ENCODE measurements at places on chromosomes 2 and 18.
A peak's percentile ranks its signal among the peaks of the same experiment; 100 is the strongest.

DNA sequence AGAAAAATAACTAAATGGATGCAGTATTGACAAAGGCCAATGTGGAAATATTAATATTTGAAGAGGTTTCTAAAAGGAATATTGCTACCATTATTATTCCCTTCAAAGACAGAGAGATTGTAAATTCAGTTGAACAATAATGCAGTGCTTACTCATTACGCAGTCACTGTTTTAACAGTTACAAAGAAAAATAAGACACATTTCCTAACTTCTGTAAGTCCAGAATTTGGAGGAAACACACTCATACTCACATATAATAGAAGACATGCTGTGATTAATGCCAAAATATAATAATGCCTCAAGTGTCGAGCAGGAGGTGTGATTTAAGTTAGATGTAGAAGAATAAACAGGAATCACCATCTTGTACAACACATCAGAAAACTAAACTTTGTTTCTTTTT, 389.2 kb downstream of the FBXO15 start:
- DNase-seq = no peak
- no peaks in the 10 kb centered on the region for H3K27me3 ChIP-seq
- no peaks in the 10 kb centered on the region for H3K36me3 ChIP-seq
- no peaks in the 10 kb centered on the region for H3K4me1 ChIP-seq
- no peak overlapping the region for H3K4me3 ChIP-seq
- H3K27ac ChIP-seq = no peak overlapping the region

- H3K27me3 ChIP-seq = no peaks in the 10 kb centered on the region
- peak overlapping the region; percentile 77 for H3K27ac ChIP-seq
- H3K36me3 ChIP-seq = peaks cover 19% of the 10 kb centered on the region
- no peak for DNase-seq
- peaks cover 11% of the 10 kb centered on the region for H3K4me1 ChIP-seq
- peak overlapping the region; percentile 41 for H3K4me3 ChIP-seq
Measured at GRCh38 chr2:29129586-29130281, 14.5 kb downstream of the CLIP4 start.

DNA sequence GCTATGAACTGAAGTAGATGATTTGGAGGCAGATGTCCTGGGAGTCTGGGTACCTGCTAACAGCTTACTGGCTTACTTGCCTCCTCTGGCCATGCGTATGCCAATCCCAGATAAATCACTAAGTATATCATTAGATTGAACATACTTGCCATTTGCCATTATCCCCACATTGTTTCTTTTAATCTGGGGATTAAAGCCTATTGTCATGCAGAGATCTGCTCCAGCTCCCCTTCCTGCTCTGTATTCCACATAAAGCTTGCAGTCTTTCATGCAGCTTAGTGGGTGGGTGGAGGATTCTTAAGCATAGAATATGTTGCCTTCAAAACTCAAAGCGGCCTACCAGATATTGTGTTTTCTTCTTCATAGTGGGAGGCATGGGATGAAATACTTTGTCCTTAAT, 311.8 kb upstream of the MMADHC start:
- H3K4me3 ChIP-seq = no peak overlapping the region
- no peak overlapping the region for H3K27ac ChIP-seq
- H3K36me3 ChIP-seq = no peaks in the 10 kb centered on the region
- H3K27me3 ChIP-seq = no peaks in the 10 kb centered on the region

DNA sequence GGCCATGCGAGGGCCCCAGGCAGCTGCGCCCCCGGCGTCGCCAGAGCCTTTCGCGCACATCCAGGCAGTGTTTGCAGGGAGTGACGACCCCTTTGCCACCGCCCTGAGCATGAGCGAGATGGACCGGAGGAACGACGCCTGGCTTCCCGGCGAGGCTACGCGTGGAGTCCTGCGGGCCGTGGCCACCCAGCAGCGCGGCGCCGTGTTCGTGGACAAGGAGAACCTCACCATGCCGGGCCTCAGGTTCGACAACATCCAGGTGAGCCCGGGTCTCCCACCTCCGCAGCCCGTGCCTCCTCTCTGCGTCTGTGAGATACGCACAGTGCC, 8.9 kb downstream of the TRAPPC12 start:
- no peak overlapping the region for H3K27ac ChIP-seq

DNA sequence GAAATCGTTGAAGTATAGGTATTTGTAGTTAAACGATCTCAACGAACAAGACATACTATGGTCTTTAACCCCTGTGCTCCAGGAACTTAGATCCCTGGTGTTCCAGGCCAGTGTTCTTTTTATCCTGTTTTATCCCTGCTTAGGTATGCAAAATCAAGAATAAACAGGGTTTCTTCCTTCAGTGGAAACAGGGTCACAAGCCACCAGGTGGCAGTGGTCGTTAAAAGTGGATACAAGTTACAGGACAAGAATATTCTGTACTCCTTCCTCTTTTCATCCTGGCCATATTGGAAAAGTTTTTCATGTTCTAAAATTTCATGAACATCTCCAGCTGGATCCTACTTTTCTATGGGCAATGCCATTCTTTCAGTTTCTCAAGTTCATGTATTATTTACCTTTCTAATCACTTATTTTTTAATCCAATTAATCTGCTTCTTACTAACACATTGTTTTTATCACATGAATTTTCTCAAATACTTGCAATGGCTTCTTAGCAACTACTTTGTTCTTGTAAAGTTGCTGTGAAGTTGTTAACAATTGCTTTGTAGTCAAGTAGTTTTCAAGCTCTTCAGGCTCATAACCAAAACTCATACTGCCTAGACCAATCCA, 16.4 kb upstream of the HNMT start:
- no peak overlapping the region for H3K27ac ChIP-seq
- no peaks in the 10 kb centered on the region for H3K36me3 ChIP-seq
- no peaks in the 10 kb centered on the region for H3K27me3 ChIP-seq
- DNase-seq = peak; percentile 1
- H3K4me3 ChIP-seq = no peak overlapping the region
- H3K4me1 ChIP-seq = peaks cover 3% of the 10 kb centered on the region

DNA sequence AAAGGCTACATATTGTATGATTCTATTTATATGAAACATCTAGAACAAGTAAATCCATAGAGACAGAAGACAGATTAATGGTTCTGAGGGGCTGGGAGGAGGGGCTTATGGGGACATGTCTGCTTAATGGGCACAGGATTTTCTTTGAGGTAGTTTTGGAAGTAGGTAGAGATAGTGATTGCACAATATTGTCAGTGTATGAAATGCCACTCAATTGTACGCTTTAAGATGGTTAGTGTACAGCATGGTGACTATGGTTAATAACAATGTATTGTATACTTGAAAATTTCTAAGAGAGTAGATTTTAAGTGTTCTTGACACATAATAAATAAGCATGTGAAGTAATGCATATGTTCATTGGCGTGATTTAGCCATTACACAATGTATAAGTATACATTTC, 68.4 kb downstream of the SP3 start:
- no peak overlapping the region for H3K27ac ChIP-seq
- DNase-seq = no peak
- H3K27me3 ChIP-seq = no peaks in the 10 kb centered on the region
- H3K4me1 ChIP-seq = peaks cover 35% of the 10 kb centered on the region
- H3K4me3 ChIP-seq = no peak overlapping the region

Measured in stimulated activated naive B cell treated with anti-CD40 and anti-IgM and Interleukin-4, amounts not matched to agents 10 μg/mL and 1 μg/mL and 100 μg/mL, for 72 hours (primary cell).